ENCODE measurements at places on chromosomes 13 and 19.

DNA sequence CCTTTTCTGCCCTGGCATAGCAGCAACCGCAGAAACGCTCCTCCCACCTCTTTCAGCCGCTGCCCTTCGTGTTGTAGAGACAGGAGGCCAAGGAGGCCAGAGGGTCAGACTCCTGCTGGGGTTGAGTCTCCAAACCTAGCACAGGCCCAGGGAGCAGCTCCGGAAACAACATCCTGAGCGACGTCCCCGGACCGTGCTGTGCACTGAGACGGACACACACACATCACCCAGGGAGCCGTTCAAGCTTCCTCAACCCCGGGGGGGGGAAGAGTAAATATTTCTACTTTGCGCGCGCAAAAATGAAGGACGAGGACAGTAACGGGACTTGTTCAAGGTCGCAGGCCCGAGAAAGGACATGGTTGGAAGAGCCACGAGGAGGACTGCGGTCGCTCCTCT lies 657 bp downstream of the ZNF550 start:
- DNase-seq = no peak

- DNase-seq = no peak
Measured at GRCh38 chr19:2042485-2043250, 8.4 kb downstream of the MKNK2 start.

DNA sequence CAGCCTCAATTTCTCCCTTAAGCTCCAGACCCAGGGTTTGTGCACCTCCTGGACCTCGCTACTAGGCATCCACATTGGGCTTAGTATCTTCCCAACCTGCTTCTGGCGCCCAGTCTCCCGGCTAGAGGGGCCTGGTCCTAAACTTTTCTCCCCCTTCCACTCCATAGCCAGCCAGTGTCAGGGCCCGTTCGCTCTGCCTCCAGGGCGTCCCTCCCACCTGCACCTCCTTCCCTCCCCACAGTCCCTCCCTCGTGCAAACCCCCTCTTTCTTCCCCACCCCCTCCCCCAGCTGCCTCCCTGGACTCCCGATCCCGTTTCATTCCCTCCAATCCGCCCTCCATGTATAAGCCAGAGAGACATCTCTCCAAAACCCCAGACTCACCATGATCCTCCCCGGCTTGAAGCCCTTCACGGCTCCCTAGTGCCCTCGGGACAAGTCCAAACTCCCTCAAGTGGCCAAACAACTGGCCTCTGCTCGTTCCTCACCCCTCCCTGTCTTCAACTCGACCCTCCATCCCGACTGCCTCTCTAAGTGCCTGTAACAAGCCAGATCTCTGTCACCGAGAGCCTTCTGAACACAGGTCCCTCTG lies 997 bp upstream of the SAMD4B start:
- DNase-seq = no peak

DNA sequence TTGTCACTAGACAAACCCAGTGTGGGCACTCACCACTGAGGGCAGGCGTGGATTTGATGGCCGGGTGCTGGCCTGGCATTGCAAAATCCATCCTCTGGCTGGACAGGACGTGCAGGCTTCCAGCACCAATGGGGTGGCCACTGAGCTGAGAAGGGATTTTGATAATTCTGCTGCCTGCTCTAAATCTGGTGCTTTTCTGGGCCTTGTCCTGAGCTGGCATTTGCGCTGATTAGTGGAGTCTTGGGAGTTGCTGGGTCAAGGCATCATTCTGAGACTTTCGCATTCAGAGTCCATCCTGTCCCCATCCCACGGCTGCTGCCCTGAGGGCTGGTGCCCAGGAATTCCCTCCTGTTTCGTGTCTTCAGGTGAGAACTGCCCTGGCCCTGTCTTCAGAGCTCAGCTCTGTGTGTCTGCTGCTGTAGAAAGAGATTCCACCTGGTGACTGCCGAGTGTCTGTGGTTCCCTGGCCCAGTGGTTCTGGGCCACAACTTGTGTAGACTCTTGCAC lies 65.9 kb upstream of the MCF2L start:
- DNase-seq = no peak

GRCh38 chr19:47626238-47626637 lies 17.3 kb downstream of the BICRA start:
- DNase-seq = no peak

GRCh38 chr19:33410915-33411401 lies 37.4 kb downstream of the CEBPG start:
- DNase-seq = no peak

- DNase-seq = no peak
Measured at GRCh38 chr19:42150364-42150763, 18.1 kb upstream of the POU2F2 start.

DNA sequence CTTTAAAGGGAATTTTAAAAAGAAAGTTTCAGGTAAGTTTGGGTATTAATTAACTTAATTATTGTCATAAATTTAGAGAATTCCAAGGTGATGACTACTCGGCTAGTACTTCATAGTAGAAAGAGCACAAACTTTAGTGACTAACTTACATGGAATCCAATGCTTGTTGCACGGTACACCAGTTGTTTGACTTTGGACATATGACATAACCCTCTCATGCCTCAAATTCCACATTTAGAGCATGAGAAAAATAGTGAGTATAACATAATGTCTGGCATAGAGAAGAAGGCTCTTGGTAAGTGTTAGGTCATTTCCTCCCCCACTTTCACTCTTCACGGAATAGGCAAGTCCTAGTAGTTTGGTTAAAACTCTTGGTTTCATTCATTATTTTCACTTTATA lies 1249.4 kb upstream of the SLC10A2 start:
- no peak for DNase-seq

DNA sequence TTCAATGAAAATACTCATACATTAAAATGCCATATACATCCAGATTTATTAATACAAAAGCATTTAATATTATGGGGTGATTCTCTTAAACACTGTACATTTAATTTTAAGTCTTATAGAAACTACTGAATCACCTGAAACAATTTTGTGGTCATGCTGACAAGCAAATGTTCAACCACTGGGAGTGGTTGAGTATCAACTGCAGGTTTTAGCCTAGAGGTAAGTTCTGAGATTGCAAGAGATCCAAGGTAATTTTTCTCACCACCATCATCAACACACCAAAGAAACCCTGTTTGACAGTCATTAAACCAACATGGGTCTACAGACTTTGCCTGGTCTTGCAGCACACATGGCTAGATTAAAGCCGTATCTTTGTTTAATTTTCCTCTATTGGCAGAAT lies 196.3 kb downstream of the LHFPL6 start:
- no peak for DNase-seq

GRCh38 chr13:100674572-100674871 lies at the start of gene TMTC4:
Gene TMTC4, minus strand, starts transcription at chr13:100674795. Its CDS starts 4,433 bp downstream, at chr13:100670362.
- DNase-seq = no peak

DNA sequence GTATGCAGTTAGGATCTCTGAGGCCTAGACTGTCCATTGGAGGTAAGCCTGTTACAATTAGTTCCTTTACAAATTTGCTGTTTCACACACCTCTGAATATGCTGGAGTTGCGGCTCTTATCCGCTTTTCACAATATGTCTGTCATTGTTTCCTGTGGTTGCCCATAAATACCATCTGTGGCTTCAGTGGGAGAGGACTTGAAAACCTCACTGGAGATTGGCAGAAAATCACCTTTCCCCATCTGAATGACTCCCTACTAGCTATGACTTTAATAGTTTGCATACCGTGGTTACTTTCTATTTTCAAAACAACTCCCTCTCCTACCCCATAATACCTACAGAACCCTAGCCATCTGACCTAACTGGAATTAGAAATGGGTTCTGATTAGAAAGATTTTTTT lies 454.3 kb downstream of the PCDH17 start:
- DNase-seq = no peak

DNA sequence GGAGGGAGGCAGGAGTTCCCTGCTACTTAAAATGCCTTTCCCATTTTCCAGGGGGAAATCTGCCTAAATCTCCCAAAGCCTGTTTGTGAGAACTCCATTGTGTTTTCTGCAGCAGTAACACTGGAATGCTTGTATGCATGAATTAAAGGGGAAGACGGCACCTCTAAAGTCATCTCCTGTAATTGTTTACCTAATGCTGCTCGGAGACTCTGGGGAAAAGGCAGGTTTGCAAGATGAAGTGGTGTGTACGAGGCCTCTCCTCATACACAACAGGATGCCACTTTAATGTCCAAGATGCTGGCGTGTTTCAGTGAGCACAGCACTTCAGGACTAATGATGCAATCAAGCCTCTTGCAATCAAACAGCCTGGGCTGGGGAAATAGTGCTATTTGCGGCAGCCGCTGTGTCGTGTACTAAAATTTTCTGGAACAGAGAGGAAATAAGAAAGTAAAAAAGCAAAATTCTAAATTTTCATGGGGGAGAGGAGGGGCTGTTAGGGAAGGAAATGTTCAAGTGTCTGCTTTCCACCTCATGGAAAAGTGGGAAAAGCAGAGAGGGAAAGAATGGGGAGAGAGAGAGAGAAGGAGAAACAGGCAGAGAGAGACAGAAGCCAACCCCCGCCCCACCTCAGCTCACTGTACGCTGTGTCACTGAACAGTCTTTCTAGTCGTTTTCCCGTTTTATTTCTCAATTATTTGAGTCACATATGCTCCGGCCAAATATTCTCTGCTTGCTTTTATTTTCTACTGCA lies 32.9 kb downstream of the TSHZ3 start:
- no peak for DNase-seq

- DNase-seq = no peak
Measured at GRCh38 chr19:10748927-10749434, 31.1 kb downstream of the DNM2 start.

- DNase-seq = no peak
Measured at GRCh38 chr13:113562844-113563243, 21.7 kb upstream of the TFDP1 start.

DNA sequence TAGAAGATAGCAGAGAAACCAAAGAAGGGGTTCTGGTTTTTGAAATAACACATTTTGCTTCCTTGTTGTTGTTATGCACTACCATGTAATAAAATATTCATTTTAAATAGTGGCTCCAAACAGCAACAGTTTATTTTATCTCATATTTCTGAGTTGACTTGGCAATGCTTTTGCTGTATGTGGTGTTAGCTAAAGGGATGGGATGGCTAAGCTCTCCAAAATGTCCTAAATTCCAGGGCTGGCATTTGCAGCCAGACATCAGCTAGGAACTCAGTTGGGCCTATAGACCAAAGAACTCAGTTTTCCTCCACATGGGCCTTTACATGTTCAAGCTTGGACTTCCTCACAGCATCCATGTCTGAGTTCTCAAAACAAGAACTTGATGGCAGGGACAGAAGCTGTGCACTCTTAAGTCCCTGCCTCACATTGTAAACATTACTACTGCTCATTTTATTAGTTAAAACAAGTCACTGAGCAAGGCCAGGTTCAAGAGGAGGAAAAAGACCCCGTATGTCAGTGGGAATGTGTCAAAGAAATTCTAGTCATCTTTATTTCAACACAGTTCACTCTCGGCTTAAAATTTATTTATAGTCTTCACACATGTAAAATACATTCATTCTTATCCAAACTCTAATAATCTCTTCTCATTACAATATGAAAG lies 819.3 kb upstream of the PCDH20 start:
- no peak for DNase-seq

GRCh38 chr19:11673608-11674041 lies 65.1 kb downstream of the ZNF823 start:
- DNase-seq = no peak

DNA sequence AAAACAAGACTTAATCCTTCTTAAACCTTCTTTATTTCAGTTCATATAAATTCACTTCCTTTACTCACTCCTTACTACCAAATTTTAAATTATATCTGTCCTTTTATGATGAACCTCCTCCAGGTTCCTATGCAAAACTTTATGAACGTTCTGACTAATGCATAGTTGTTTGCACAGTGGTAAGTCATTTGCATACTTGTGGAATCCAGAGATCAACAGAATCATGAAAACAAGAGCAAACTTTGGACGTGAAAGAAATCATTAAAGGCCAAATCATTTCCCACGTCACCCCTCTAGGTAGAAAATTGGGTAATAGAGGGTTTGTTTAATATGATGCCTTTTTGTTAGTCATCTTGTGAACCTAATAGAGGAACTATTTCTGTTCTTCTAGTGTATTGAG lies 32.3 kb upstream of the MYCBP2 start:
- no peak for DNase-seq

- DNase-seq = no peak
Measured at GRCh38 chr13:23990455-23990854, 93.2 kb upstream of the C1QTNF9B start.

DNA sequence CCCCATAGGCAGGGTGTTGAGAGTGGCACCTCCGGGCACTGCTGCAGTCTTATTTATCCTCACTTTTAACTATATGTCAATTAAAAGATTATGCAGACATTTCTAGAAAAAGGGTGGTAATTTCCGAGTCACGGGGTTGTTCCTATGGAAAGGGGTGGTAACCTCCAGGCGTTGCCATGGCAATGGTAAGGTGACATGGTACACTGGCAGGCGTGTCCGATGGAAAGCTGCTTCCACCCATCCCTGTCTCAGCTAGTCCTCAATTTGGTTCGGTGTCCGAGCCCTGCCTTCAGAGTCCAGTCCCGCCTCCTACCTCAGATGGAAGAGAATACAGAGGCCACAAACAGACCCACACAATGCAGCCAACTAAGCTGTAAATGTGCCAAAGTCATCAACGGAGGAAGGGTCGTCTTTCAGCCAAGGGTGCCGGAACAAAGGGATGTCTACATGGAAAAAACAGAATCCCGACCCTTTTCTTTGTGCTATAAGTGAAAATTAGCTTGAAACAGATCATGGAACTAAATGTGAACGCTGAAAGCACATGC lies 72.6 kb upstream of the C13orf46 start:
- DNase-seq = no peak

GRCh38 chr19:19475849-19476828 lies 39.2 kb downstream of the TSSK6 start:
- no peak for DNase-seq

DNA sequence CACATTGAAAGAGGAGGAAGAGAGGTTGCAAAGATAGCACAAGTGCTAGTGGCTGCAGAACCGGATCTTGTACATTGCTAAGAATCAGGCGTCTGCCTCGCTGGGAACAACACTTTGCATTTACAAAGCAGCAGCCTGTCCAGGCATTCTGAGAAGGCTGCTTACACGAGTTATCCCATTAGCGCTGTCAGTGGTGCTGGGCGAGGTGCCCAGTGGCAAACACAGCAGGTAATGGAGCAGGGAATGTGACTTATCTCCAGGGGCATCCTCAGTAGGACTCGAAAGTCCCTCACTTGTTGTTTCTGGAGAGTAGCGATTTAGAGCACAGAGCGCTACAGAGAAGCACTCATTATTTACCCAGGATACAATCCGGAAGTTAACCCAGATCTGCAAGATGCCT lies 209.6 kb downstream of the OLFM4 start:
- no peak for DNase-seq

GRCh38 chr13:96223231-96223630 lies 133.3 kb downstream of the HS6ST3 start:
- DNase-seq = no peak

GRCh38 chr19:29515233-29515619 lies 10.6 kb upstream of the VSTM2B start:
- DNase-seq = no peak
